Left hindlimb (tissue), 1 donor: ENCODE measurements at places on chromosomes 6 and 20.
A peak's percentile ranks its signal among the peaks of the same experiment; 100 is the strongest.

DNA sequence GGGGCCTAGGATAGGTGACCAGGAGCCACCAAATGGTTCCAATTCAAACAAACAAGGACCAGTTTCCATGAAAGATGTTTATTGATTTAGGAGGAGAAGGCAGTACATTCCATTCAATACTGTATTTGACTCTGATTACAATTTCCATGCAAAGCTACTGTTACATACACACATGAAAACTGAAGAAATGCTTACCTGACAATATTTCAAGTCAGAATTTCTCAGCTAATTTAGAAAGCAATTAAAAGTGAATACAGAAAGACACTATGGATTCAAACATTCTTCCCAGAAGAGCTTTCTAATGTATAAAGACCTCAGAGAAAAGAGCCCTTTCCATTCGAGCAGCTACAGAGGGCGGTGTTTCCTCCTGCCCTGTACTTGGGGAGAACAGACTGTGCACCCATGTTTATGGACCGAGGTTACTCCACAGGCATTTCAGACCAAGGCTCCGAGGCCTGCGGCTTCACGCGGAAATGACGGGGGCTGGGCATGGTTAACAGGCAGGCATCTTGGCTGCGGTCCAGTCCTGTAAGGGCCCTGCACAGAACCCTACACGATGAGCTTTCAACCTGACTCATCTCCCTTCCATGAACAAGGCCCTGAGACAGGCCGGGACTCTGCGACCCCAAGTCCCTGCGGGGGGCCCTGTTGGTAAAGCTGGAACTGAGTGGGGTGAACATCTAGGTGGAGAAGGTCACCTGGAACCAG, 25.7 kb upstream of the TCFL5 start:
- peak; percentile 82 for DNase-seq

GRCh38 chr6:919500-919899, 226.6 kb upstream of the EXOC2 start:
- no peak for DNase-seq

DNA sequence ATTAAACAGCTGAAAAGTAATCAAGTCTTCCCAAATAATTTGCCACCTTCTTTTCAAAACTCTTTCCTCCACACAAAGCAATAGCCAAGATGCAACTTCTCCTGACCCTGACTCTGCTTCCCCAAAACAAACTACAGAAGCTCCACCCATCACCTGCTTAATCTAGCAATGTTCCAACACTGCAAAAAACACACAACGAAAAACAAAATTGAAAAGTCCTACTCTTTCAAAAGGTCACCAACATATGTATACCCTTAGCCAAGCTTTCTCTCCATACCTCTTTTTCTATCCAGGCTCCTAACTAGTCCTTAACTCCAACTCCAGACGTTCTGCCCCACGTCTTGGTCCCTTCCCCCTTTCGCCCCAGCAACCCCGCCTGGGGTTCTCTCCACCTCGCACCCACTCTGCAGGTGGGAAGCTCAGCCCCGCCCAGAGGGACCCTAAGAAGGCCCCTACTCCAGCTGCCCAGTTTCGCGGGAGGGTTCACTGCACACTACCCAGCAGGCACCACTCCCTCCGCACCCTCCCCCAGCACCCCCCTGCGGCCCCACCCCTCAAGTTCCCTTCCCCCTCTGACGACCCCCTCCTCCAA, 717 bp downstream of the CSNK2A1 start:
- peak; percentile 59 for DNase-seq

- DNase-seq, result peak; percentile 56
Measured at GRCh38 chr20:62357187-62357667, 9.9 kb downstream of the LAMA5 start.
